ENCODE measurements at places on chromosomes 6 and 20.

- DNase-seq: peak; percentile 48
Measured at GRCh38 chr6:159913862-159914564, 23.2 kb downstream of the MAS1 start.

GRCh38 chr20:58294497-58295455, 14.7 kb upstream of the RAB22A start:
- DNase-seq: no peak

- DNase-seq: no peak
Measured at GRCh38 chr6:344816-345340, 46.7 kb upstream of the IRF4 start.

DNA sequence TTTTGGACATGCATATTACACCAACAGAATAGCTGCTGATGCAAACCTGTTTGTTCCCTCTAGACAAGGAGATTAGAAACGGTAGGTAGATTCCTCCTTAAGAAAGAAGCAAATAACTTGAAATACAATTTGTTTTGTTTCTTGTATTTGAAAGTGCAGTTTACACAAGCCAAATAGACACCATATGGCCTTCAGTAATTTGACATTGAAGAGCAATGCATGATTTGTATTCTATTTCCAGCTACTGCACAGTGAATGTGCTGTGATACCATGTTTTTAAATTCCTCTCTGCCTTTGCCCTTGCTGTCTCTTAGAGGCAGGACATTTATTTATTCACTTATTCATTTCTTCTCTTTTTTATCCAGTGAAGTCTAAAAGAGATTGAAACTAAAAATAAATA, 31.9 kb upstream of the ANKEF1 start:
- DNase-seq: no peak

- DNase-seq: no peak
Measured at GRCh38 chr20:23879328-23879798, at the start of gene CST5. Gene CST5, minus strand, starts transcription at chr20:23879748. Its CDS starts 72 bp downstream, at chr20:23879676.

GRCh38 chr6:44072452-44072958, 54.7 kb downstream of the MRPL14 start:
- DNase-seq: no peak

DNA sequence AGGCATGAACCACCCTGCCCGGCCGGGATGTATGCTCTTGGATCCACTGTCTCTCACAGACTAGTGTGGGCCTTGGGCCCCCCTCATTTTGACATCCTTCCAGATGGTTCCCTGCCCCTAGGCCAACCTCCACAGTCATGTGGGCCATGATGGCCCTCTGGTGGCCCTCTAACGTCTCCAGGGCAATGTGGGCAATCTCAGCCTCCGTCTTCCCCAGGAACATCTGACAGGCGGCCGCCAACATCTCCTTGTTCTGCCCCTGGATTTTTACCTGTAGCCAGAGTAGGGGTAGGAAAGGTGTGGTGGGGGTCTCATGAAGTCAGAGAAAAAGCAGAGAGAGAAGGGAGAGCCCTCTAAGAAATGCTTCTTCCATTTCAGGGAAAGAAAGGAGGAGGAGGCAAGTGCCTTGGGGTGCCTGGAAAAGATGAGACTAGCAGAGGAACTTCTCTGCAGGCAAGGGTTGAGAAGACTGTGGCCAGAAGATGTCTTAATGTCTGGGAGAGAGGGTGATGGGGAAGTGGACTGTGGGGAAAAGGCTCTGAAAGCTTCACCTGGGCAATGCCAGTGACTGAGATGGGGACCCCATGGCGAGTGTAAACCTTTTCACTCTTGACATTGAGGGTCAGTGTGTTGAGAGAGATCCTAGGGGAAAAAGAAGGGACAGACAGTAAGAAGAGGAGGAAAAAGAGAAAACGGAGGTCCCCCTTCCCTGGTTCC, 1.3 kb downstream of the FLOT1 start:
- DNase-seq: no peak

GRCh38 chr6:112821476-112821875, 474.3 kb downstream of the RFPL4B start:
- no peak for DNase-seq
